Breast epithelium (tissue), 4 donors: ENCODE measurements at places on chromosomes 11 and 22.

DNA sequence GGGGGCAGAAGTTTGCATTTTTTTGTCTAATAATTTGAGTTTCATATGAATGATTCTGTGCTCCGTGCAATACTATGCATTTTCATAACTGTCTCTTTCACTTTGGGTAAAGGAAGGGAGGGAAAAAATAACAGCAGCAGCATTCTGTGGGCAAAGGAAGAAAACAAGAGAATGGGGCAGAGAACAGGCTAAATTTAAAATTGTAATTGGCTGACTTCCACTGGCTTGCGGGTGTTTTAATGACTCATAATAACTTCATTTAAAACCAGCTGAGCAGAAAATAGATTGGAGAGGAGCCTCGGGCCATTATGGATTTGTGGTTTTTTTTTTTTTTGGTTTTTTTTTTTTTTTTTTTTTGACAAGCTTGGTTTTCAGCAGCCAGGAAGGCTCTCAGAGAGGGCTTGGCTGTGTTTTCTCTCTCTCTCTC, 107.4 kb downstream of the ZBTB16 start:
- H3K27ac ChIP-seq = peak overlapping the region; percentile 98
- no peak for DNase-seq
- no peak overlapping the region for H3K4me3 ChIP-seq
- H3K4me1 ChIP-seq = peaks cover 59% of the 10 kb centered on the region
- no peaks in the 10 kb centered on the region for H3K27me3 ChIP-seq

GRCh38 chr22:42515896-42516295, 3.7 kb downstream of the RRP7A start:
- H3K4me1 ChIP-seq = no peaks in the 10 kb centered on the region
- no peak overlapping the region for H3K27ac ChIP-seq
- H3K4me3 ChIP-seq = no peak overlapping the region
- no peaks in the 10 kb centered on the region for H3K36me3 ChIP-seq

DNA sequence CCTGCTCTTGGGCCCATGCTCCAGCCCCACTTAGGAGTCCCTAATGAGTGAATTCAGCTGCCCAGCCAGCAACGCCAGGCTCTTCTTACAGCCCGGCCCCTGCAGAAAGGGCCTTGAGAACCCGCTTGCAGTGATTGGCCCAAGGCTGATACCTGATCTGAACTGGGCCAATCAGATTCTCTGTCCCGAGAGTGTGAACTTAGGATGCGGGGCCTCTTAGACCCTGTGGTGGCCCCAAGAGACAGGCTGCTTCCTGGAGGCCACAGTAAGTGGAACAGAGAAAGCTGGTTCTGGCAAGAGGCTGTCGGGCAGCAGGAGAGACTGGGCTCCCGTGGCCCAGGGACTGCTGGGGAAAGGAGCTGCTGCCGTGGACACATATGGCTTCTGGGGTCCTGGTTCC, 11.5 kb downstream of the VSTM5 start:
- H3K4me3 ChIP-seq = no peak overlapping the region
- DNase-seq = no peak
- H3K27me3 ChIP-seq = no peaks in the 10 kb centered on the region
- H3K27ac ChIP-seq = no peak overlapping the region

DNA sequence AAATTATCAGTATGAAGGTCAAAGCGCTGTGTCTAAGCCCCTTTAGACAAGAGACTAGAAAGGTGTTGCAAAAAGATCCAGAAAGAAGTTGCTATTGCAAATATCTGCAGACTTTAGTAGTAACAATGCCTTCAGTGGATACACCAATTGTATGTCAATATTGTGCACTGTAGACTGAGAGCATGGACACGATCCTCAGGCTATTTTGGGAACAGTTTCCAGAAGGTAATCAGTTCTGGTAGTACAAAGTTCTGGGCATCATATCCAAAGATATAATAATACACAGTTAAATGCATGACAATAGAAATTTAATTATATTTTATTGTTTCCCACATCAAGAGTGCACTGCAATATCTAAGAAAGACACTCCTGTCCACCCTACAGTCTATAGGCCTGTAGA, 84.1 kb upstream of the LUZP2 start:
- H3K36me3 ChIP-seq = no peaks in the 10 kb centered on the region
- no peak overlapping the region for H3K4me3 ChIP-seq
- H3K27me3 ChIP-seq = no peaks in the 10 kb centered on the region
- H3K4me1 ChIP-seq = no peaks in the 10 kb centered on the region
- no peak overlapping the region for H3K27ac ChIP-seq

DNA sequence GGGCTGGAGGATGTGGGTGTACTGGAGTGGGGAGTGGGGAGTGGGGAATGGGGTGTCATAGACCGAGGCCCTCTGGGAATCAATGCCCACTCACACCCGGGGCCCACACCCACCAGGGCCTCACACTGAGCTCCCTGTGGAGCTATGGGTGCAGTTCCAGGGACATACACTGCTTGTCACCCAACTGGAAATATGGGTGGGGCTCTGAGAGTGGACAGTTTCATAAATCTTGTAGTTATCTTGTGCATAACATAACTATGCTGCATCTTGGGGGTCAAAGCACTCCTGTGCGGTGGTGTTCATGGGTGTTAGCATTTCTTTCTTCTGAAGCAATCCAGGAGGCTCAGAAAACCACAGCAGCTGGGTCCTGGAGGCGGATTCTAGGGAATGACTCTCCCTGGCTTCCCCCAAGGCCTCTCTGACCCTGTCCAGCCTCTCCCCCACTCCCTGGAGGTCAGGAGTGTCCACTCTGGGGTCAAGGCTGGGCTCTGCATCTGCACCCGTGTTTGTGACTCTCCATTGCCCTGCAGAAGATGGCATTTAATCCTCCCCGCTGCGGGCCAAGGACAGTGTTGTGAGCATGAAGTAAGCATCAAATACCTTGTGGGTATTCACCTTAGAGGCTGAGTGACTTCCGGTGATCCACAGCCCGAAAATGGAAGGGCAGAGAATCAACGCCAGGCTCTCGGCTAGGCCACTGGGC, 172.5 kb downstream of the CTTN start:
- no peaks in the 10 kb centered on the region for H3K36me3 ChIP-seq
- no peak for DNase-seq
- no peak overlapping the region for H3K27ac ChIP-seq
- H3K4me3 ChIP-seq = no peak overlapping the region
- H3K27me3 ChIP-seq = no peaks in the 10 kb centered on the region
